ENCODE measurements at places on chromosomes 5 and 9.

- DNase-seq = peak; percentile 39
These were observed 118.0 kb upstream of the OTULINL start for GRCh38 chr5:14463629-14464028.

GRCh38 chr5:73354406-73354805 lies 94.2 kb downstream of the FOXD1 start:
- no peak for DNase-seq

DNA sequence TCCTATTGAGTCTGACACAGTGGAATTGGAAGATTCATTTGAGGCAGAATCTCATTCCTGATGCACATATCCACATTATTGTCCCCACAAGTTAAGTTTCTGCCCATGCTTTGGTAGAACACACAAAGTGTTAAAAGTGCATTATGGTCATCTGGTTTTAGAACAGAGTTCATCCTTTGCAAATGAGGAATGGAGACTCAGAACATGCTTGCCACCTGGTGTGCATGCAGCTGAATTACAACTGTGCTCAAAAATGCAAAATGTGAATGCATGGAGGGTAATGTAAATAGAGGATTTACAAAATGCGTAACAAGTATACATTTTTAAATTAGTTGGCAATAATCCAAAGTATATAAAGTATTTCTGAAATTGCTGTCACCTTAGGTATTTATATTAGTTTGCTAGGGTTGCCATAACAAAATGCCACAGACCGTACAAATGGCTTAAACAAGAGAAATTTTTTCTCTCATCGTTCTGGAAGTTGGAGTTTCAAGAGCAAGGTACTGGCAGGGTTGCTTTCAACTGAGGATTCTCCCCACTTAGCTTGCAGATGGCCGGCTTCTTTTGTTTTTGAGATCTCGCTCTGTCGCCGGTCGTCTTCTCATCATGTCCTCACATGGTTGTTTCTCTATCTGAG lies 671.1 kb downstream of the TAF11L14 start:
- DNase-seq = peak; percentile 72

DNA sequence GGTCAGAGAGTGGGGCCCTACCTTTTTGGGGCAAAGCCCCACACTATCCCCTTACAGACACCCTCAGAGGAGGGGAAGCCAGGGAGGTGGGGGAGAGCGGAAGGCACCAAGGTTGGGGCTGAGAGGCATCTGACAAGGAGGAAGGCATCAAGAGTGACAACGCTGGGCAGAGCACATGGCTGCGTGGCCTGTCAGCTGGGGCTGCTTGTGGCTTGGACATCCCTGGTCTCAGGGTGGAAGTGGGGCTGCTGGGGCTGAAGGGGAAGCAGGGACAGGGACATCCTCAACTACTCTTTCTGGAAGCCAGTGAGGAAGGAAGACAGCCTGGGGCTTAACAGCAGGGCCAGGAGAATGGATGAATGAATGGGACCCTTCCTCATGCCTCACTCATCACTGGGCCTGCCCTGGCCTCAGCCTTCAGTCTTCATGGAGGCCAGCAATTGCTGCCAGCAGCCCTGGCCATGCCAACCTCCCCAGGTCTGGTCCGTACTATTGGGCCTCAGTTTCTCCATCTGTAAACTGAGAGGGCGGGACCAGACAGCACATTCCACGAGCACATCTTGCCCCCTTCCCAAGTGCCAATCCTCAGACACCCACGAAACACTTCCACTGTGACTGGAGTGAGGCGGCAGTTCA lies 993 bp upstream of the RALGDS start:
- no peak for DNase-seq

DNA sequence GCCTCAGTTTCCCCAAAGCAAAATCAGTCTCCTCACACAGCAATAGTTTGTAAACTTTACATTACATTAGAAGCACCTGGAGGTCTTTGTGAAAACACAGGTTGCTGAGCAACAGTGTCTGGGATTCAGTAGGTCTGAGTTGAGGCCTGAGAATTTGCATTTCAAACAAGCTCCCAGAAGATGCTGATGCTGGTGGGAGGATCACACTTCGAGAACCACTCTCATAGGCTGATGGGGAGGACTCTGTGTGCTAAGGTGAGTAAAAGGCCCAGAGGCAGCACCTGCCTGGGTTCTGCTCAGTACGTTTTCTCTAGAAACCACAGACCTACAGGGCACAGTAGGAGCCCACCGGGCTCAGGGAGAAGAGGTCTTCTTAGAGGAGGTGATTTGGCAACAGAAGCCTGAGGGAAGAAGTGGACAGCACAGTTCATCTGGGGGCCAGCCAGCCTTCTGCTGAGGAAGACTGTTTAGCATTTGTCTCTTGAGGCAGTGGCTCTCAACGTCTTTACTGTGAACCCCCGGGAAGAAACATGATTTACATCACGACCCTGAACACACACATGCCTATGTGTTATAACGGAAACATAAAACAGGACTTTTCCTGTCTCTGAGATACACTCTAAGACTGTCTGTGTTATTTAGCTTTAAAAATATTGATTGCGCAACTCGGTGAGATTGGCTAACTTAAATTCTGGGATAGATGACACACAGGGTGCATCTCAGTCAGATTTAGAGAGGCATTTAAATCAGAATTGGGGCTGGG lies 24.8 kb upstream of the DENND1A start:
- no peak for DNase-seq

- DNase-seq = peak; percentile 28
These were observed 74.8 kb downstream of the SLF1 start for GRCh38 chr5:94693043-94693822.

GRCh38 chr9:70830618-70831017 lies 290.8 kb downstream of the TRPM3 start:
- no peak for DNase-seq

- DNase-seq = no peak
These were observed 43.9 kb downstream of the HRH2 start for GRCh38 chr5:175701797-175702196.

DNA sequence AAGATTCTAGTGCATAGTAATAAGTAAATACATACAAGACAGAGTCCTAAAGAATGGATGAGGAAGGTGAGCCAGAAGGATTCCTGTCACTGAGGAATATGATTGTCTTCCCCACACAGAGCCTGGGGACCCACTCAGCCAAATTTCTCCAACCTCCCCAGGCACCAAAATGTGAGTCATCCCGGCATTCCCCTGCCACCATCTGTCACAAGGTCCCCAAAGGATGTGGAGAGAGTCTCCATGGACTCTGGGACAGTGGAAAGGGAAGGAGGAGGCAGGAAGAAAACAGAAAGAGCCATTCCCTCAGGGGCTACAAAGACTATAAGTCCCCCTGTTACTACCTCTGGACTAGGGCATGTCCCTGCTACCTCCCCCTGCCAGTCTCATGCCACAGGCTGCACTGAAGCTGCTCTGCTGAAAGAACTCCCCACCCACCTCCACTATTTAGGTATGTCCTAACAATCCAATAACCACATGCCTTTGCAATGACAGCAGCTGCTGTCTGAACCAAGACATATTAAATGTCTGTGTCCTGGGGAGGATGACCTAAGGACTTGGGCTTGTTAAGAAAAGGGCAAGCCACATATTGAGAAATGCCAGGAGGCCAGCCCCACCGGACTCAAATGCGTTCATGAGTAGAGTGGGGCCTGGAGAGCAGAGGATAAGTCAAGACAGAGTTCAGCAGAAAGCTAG lies 10.7 kb upstream of the OR5C1 start:
- DNase-seq = no peak

DNA sequence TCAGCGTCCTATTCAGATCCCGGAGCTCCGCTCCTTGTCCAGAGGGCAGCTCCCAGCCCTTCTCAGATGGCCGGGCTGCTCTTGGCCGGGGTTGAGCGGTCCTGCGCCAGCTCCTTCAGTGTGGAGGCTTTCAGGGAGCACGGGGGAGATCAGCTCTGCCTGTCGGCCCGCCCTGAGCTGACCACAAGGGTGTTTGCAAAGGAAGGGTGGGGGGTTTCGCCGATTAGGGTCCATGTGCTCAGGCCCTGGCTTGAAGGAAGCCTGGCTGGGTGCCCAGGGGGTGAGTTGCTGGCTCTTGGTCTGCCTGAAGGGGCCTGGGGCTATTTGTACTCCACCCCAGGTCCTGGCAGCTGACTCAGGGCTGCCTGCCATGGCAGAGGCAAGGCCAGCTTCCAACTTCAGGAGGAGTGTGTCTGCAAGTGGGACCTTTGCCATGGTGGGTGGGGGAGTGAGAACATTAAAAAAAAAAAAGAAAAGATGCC lies 250.1 kb upstream of the KLF4 start:
- DNase-seq = no peak

DNA sequence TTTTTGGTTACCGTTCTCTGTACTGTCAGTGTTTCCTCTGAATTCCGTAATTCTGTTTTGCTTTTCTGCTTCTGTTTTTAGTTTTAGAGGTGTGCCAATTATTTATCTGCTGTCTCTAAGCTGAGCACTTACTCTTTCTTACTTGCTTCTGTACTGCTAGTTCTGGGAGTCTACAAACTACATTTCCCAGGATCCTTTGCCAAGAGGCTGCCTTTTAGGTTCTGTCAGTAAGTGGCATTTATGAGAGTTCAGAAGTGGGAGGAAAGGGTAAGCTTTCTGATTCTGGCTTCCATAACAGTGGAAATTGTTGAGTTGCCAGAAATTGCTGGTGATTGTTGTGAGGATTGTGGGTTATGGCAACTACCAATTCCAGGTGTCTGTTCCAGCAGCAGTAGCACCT lies 102.4 kb downstream of the OSTF1 start:
- no peak for DNase-seq

DNA sequence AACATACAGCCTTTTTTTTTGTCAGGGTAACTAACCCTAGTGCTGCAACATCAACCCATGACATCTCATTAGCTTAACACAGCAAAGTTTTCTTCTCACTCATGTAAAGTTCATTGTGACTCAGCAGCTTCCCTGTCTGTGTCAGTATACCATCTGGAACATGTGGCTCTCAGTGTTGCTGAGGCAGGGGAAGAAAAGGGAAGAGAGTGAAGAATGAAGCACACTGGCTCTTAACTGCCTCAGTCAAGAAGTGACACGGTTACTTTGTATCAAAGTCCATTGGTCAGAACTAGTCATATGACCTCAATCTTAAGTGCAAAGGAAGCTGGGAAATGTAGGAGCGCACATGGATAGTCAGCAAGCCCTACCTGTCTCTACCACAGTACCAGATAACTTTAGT lies 185.0 kb upstream of the ELL2 start:
- DNase-seq = no peak

- no peak for DNase-seq
These were observed 40.7 kb upstream of the MTMR12 start for GRCh38 chr5:32353420-32353819.

- DNase-seq = no peak
These were observed 146.8 kb downstream of the MUSK start for GRCh38 chr9:110815361-110815760.

DNA sequence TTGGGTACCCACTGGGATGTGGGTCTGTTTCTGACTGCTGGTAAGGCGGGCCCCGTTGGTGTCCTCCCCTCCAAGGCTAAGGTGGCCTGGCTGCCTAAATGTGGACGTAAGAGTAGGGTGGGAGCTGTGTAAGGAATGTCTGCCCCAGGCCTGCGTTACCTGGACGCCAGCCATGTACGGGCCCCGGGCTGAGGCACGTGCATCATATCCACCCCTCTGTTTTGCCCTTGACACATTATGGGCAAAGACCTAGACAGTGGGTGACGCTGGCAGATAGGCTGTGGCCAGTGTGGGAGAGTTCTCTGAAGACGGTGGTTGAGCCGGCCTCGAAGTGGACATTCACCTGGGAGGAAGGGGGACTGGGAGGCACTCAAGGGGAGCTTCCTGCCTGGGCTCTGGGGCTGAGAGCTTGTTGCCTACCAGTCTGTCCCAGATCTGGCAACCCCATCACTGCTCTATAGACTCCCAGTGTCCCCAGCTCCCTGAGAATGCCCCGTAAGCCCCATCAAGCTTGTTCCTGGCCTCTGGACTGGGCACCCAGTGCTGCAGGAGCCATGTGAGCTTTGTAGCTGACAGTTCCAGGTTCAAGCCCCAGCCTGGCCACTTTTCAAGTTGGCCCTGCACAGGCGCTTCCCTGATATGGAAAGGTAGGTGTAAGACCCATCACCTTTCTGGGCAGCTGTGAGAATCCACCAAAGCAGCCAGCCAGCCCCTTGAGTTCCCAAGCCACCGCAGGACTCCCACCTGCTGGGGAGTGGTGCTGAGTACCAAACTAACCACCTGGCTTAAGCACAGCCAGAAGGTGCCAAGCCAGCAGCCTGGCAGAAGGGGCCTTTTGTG lies 3.2 kb upstream of the PRR7 start:
- DNase-seq = no peak

- no peak for DNase-seq
These were observed 537.2 kb upstream of the TLE4 start for GRCh38 chr9:79034583-79034982.

DNA sequence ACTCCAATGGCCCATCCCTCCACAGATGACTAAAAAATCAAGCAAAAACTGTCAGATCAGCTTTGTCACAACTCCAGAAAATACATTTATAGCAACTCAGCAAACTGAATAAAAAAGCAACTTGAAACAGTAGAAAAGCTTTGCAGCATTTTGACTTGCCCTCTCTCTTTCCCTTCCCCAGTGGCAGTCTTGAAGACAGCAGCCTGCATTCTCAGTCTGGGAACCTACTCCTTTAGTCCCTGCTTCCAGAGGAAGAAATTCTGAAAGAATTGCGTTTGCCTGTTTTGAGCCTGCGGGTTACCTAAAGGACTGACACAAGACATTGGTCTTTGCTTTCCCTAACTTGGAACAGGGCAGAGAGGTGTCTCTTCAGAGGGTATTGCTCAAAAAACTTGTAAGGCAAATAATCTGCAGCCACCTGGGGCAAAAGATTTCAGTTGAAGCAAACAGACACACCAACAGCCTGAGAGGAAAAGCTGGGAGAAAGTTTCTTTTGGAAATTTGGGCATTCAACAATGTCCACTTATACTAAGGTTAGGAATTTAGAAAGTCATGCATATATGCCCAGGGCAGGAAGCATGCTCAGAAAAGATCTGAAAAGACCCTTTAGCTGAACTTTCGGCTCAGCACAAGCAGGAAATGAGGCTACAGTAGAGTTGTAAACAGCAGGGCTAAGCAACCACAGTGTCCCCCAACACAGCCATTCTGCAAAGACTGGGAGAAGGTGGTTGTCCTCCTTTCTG lies 15.2 kb upstream of the SLC35D2 start:
- no peak for DNase-seq

DNA sequence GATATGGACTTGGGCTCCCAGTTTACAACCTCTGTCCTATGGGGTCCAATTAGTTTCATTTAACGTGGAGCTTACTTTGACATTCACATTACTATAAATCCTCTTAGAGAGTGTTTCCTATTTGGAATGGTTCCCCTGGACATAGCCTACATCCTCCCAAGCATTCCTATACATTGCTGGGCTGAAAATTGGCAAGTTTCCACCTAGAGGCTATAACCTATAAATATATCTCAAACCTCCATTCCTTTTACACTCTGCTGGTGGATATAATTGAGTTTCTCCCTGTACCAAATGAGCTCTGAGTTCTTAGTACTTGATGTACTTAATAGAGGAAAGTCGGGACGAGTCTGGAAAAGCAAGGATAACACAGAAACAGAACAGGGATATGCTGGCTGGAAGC lies 172.8 kb downstream of the ASTN2 start:
- DNase-seq = no peak

GRCh38 chr5:137573376-137573775 lies 74.2 kb upstream of the SPOCK1 start:
- no peak for DNase-seq

- DNase-seq = no peak
These were observed 2.3 kb upstream of the EFNA5 start for GRCh38 chr5:107673039-107673367.
